ENCODE measurements at places on chromosomes 16 and 17. TPM values are rescaled to one million over a fixed set of nuclear protein-coding genes. Genes with fewer than 3 reads are reported as not detected.
A peak's percentile ranks its signal among the peaks of the same experiment; 100 is the strongest.

- DNase-seq = peak; percentile 83
Observed at GRCh38 chr17:64420143-64420670, 28.7 kb upstream of the MILR1 start.

The HP gene
- total RNA-seq = 450 TPM

- DNase-seq = no peak
Observed at GRCh38 chr16:63092736-63093135, 1056.5 kb upstream of the CDH8 start.

- no peak for DNase-seq
Observed at GRCh38 chr17:10457952-10458351, 11.4 kb downstream of the MYH4 start.

The NAGS gene
- 2.6 TPM for total RNA-seq

GRCh38 chr16:30085820-30086219 is 5.9 kb downstream of the TBX6 start:
- no peak for DNase-seq

GRCh38 chr17:33113276-33113990 is 121.8 kb downstream of the SPACA3 start:
- DNase-seq = peak; percentile 97

DNA sequence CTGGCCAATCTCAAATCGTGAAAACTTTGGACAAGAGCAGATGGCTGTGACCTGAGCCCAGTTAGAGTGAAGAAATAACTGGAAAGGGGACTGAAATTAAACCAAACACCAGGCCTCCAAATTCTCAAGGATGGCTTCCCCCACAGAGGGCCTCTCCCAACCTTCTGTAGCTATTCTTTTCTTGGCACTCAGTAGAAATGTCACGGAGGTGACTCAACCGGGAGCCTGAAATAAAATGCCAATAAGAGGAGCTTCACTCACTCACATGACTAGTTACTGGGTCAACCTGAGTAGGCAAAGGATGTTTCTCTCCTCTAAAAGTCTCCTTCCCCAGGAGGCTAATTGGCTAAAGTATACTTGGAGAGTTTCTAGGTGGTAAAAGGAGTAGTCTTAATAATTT is 230.7 kb downstream of the MAF start:
- no peak for DNase-seq

- no peak for DNase-seq
Observed at GRCh38 chr17:1746975-1747543, 4.4 kb downstream of the SERPINF2 start.

The HOXB4 gene
- total RNA-seq = 3.5 TPM

GRCh38 chr17:31586946-31587345 is 195.5 kb downstream of the RAB11FIP4 start:
- DNase-seq = no peak

The PTGES3L gene
- 1.8 TPM for total RNA-seq

DNA sequence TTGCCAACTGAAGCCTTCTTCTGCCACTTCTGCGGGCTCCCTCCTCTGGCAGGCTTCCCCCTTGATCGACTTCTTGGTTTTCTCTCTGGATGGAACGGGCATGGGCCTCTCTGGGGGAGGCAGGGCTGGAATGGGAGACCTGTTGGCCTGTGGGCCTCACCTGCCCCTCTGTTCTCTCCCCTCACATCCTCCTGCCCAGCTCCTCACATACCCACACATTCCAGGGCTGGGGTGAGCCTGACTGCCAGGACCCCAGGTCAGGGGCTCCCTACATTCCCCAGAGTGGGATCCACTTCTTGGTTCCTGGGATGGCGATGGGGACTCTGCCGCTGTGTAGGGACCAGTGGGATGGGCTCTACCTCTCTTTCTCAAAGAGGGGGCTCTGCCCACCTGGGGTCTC is 6.5 kb upstream of the LASP1NB start:
- DNase-seq = no peak

DNA sequence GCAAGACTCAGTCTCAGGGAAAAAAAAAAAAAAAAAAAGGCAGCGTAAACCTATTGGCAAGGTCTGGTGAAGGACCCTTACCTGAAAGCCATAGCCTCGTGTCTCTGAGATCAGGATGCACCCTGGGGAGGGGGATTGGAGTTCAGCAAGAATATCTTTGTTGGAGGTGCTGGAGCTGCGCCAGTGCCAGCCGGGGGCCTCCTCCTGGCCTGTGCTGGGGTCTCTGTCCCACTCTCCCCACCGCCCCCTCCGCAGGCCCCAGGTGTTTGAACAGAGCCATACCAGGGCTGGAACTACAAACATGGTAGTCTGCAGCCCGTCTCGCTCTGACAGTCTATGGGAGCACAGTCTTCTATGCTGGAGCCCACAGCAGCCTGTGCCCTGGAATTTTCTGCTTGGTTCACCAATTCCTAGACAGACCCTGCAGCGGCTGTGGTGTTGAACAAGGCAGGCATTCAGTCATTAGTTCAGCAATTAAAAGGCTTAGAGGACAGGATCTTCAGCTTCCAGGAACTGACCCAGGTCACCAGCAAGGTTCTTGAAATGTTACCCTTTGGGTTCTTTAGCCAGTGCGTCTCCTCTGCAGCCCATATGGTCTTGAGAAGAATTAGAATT is 42.2 kb upstream of the KIFC3 start:
- DNase-seq = no peak

GRCh38 chr16:20940871-20941635 is 40.5 kb downstream of the LYRM1 start:
- no peak for DNase-seq

DNA sequence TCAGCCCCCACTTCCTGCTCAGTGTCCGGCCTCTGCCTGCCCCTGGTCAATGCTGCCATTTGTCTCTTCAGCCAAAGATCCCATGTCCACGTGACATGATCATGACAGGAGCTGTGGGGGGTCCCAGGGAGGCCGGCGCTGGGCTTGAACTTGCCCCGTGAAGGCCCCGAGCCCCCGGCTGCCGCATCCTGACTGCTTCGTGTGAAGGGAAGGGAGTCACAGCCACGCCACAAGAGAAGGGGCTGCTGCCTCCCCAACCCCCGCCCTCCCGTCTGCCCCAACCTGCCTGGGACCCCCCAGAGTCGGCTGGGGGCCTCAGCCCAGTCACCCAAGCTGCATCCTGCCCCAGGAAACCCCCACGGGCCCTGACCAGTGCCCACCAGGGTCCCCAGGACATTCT is 14.3 kb upstream of the SSTR5 start:
- DNase-seq = no peak

DNA sequence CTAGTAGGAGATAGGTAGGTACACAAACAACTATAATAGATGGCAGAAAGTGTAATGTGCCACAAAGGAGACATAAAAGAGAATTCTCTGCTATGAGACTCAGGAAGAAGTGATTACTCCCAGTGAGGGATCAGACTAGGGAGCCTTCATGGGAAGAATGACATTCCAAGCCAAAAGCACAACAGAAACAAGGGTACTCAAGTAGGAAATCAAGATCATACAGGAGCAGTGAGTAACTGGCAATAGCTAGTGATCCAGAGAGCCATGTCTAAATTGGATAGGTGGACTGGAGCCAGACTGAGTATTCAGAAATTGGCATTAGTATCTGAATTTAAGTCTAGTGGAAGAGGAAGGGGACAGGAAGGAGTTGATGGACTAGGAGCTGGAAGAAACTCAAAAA is 10.7 kb downstream of the RFFL start:
- no peak for DNase-seq

- no peak for DNase-seq
Observed at GRCh38 chr16:57084996-57085395, 7.4 kb upstream of the CPNE2 start.

GRCh38 chr17:42460371-42460770 is 1.7 kb downstream of the ATP6V0A1 start:
- DNase-seq = no peak

The HBA2 gene
- total RNA-seq = 4,737 TPM

DNA sequence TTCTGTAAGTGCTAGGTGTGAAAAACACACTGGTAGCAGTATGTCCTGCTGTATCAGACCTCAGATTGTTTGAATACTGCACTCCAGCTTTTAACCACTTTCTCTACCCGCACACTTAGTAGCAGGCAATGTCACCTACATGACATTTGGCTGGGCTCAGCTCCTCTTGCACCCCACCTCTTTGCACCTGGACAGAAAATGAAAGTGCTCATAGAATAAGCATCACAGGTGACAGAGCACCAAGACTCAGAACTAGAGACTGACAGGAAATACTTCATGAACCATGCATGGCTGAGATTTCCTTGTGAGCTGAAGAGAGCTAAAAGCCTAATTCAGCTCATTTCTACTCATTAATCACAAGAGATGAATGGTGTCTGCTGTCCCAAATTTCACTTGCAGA is 1014.2 kb upstream of the CDH8 start:
- DNase-seq = no peak
